ENCODE measurements at places on chromosomes 4 and X.

DNA sequence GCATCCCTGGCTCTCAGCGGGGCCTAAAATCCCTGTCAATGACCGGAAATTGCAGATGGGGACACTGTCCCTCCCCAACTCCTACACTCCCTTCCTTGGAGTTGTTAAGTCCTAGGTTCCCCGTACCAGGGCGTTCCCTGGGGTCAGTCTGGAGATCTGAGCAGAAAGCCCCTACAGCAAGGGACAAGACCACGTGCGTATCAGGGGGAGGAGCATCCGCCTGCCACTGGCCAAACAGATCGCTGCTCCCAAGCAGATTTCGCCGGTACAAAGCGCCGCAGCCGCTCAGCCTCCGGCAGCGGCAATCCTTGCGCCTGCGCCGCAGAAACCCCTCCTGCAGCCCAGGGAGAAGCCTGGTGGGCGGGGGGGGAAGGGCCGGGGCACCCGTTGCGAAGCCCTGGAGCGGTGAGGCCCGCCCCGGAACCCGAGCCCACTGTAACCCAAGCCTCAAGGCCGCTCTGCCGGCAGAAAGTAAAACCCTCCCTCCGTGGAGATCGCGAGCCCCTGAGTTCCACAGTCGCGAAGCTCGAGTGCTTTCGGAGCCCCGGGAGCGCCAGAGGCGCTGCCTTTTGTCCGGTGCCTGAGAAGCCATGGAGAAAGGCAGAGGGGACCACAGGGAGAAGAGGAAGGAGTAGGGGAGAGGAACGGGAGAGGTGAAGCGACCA lies 2.7 kb downstream of the CRMP1 start:
- peak; percentile 74 for DNase-seq

GRCh38 chr4:72631296-72631695 lies 62.3 kb upstream of the ADAMTS3 start:
- DNase-seq: no peak

- no peak for DNase-seq
These were observed 61.3 kb upstream of the MXRA5 start for GRCh38 chrX:3407781-3408180.

- no peak for DNase-seq
These were observed 5.4 kb upstream of the SH3BP2 start for GRCh38 chr4:2787230-2788100.

DNA sequence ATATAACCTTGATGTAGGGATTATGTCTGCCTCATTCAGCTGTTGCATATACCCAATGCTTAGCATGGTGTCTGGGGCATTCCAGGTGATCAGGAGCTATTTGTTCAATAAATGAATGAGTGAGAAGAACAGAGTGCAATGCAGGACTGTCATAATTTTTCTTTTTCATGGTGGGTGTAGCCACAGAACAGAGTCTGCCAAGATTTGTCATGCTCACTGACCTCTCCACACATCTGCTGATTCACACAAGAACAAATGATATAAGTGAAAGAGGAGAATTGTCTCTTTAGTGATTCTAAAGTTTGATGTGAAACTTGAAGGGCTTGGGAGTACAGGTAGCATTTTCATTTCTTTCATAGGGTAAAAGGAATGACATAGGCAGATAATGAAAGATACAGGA lies 64.4 kb upstream of the TEX13D start:
- no peak for DNase-seq

GRCh38 chr4:79923281-79923680 lies 149.7 kb downstream of the ANTXR2 start:
- no peak for DNase-seq

DNA sequence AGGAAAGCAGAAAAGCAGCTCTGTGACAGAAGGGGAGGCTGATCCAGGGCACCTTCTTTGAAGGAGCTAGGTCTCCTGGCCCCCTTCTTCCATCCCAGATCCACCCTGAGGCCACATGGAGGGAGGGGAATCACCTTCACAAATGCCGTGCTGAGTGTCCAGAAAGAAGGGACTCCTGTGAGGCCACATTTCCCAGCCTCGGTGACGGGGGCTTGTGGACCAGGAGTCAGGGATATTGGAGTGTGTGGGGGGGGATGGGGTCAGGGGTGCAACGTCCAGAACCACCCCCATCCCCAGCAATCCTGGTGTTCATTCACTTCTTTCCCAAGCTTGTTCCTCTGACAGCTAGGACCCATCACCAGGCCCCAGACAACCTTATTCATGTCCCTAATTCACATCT lies 4.7 kb downstream of the TIMM17B start:
- DNase-seq: no peak

GRCh38 chrX:134249241-134249640 lies 12.3 kb downstream of the CCDC160 start:
- no peak for DNase-seq

DNA sequence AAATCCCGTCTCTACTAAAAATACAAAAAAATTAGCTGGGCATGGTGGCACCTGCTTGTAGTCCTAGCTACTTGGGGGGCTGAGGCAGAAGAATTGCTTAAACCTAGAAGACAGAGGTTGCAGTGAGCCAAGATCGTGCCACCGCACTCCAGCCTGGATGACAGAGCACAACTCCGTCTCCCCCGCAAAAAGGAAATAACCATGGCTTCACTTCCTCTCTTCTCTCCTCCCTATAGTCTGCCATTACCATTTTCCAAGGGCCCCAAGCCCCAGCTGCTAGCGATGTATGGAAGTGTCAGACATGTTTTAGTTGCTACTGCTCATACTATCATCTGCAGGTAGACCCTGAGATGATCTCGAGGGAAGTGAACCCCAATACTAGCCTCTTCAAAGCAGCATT lies 177.3 kb upstream of the FAM9B start:
- no peak for DNase-seq

DNA sequence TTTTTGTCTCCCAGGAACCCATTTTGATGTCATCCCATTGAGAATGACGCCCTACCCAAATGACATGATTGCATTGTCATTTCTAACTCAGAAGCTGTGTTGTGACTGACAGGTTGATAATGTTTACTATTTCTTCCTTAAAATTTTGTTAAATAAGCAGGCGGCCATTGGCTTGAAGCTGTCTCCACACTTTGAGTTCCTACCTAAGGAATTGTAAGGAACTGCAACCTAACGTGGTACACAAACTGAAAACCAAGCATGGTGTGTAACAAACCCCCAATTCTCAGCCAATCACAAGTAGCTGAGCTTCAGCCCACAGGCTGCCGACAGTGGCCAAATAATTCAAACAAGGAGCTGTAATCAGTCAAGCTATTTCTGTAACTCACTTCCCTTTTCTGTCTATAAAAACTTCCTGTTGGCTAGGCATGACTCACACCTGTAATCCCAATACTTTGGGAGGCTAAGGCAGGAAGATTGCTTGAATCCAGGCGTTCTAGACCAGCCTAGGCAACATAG lies 2.9 kb upstream of the MND1 start:
- no peak for DNase-seq

DNA sequence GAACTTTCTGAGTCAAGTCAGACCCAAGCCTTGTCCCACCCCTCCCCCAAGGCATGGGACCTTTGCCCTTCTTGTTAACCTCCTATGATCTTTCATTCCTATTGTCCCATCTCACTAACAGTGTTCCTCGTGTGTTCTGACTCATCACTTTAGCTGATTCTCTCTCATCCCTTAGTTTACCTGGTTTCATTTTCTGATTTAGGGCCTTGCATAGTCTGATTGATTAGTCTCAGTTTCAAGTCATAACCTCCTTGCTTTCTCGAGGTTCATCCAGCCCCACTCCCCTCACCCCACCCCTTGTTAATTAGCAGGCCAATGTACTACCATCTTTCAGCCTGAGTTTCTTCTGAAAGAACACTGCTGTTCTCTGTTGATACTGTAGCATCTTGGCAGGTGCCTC lies 517.4 kb downstream of the RPA4 start:
- no peak for DNase-seq

- DNase-seq: no peak
These were observed 88.7 kb downstream of the PDLIM5 start for GRCh38 chr4:94540476-94540875.

DNA sequence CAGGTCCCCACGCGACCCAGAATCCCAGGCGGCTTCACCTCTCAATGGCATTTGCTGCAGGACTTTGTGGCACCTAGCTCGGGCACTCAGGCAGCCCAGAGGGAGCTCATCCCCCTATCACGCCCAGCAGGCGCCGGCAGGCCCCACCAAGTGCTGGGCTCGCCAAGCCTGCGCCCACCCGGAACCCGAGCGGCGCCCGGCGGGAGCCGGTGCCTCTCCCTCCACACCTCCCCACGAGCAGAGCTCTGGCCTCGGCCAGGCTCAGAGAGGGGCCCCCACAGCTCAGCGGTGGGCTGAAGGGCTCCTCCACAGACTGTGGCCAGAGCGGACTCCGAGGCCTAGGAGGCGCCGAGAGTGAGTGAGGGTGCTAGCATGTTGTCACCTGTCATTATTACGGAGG lies 286.3 kb downstream of the PDHA2 start:
- DNase-seq: no peak

DNA sequence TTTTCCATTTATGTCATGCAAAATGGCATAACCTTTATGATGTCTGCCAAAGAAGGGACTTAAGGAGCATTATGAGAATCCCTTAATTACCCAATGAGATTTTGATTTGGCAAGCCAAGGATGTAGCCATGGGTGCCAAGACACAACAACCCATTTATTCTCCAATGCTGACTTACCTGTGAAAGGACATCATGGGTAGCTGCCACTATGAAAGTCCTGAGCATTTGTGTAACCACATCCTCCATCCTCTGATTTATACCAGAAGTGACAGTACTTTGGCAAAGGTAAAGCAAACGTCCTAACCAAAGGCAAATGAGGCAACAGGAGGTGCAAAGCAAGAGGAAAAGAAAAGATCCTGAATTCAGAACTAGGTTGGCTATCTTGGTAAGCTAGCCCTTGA lies 87.3 kb upstream of the EMCN start:
- DNase-seq: no peak

GRCh38 chr4:54433686-54434085 lies 204.6 kb downstream of the PDGFRA start:
- DNase-seq: no peak

DNA sequence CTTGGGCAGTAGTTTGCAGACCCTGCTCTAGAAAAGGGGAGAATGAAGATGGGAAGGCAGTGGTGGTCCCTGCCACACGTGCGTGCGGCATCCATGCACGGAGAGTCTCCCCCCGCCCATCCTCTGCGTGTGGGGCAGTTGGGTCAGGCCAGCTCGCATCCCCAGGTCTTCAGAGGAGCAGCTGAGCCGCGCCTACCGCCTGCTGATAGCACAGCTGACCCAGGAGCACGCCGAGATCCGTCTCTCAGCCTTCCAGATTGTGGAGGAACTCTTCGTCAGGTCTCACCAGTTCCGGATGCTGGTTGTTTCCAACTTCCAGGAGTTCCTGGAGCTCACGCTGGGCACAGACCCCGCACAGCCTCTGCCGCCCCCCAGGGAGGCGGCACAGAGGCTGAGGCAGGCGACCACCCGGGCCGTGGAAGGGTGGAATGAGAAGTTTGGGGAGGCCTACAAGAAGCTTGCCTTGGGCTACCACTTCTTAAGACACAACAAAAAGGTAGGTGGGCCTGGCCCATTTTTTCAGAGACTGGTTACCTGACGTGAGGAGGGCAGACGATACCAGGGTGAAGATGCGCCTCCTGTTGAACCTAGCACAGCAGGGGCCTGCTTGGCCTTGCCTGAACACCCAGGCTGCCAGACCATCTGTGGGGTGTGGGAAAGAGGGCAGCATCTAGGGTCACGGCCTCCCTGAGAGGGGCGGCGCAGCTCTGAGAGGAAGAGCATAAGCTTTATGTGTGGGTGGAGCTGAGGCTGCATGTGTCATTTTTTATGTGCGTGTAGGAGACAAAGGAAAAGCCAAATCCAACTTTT lies 2.6 kb downstream of the UVSSA start:
- no peak for DNase-seq

DNA sequence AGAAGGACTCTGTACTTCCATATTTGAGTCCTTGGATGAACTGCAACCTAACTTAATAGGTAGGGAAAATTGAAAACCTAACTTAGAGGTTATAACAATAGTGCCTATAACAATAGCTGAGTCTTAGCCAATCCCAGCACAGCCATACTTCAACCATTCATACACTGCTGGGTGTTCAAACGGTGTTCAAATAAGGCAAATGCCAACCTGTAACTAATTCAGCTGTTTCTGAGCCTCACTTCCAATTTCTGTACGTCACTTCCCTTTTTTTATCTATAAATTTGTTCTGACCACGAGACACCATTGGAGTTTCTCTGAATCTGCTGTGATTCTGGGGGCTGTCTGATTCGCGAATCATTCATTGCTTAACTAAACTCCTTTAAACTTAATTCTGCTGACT lies 9.6 kb upstream of the GRSF1 start:
- DNase-seq: no peak
